ENCODE measurements at places on chromosomes 1 and 21.

DNA sequence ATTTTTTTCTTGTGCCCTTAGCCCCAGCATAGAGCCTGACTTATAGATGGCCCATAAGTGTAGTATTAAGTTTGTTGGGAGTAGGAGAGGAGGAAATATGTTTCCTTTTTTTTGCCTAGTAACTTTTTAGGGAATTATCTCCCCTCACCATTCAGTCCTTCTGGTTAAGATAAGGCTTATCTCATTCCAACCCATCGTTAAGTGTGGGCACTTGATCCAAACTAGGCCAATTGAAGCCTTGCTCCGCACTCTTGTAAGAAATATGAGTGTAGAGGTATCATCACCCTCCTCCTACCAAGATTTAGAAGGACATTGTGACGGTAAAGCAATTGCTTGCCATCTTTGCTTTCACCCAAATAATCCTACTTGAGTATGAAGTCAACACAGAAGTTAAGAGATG is 8.8 kb upstream of the FGGY start:
- DNase-seq = no peak

DNA sequence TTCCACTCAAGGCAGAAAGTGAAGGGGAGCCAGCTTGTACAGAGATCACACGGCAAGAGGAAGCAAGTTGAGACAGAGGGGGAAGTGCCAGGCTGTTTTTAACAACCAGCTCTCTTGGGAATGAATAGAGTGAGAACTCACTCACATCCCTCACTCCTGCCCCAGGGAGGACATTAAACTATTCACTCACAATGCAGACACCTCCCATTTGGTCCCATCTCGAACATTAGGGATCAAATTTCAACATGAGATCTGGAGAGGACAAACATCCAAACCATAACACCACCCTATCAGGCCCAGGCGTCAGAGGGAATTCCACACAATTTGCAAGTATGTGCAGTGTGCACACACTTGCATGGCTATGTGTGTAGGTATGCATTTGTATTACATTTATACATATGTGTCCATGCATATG is 62.7 kb downstream of the DMAP1 start:
- no peak for DNase-seq

DNA sequence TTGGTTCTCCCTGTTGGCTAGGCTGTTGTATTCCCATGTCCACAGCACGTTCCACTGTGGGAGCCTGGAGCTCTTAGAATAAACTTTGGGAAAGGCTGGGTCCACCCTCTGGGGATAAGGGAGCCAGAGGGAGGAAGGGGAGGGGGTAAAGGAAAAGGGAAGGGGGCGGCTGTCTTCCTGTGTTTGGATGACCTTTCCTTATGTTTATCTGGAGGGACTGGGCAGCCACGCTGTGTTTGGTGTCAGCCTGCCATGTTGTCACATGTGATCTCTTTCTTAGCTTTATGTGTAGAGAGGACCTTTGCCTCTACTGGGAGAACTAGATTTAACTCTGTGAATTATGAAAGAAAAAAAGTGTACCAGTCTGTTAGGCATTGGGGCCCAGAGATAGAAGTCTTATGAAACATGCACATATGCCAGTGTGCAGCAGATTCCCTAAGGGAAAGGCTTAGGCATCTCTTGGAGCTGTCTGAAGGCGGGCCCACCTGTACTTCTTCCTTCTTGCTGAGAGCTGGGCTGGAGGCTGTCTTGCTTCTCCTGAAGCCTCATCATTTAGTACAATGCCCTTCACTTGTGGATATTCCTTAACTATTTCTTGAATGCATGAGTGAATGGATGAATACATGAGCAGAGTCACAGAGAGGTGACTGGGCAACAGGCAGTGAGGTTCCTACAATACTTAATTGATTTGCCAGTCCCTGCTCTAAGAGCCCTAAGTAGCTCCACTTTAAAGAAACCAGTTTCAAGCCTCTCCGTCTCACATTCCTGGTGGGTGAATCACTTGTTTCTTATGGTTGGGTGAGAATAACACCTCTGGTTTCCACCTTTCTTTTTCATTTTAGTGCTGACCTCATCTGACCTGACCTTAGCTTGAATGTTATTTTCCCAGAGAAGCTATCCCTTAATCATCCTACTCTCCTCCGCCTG is 62.5 kb upstream of the ARHGAP29 start:
- no peak for DNase-seq

- DNase-seq = no peak
Observed at GRCh38 chr1:228236744-228237143, 28.9 kb downstream of the OBSCN start.

DNA sequence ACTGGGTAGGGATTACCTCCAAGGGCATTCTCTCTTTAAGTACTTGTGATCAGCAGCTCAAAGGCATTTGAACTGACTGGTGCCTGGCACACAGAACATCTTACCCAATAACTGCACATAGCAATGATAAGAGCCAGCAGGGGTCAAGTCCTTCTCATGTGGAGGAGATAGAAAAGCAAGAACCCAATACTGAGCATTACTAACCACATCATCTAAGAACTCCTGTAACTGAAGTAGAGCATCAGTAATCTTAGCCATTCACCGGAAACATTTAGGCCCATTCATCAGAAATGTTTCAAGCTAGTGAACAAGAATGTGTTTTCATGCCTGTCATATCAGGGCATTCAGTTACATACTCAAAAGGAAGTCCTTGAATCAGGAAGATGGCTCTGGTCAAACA is 33.6 kb upstream of the THEM4 start:
- no peak for DNase-seq

- DNase-seq = no peak
Observed at GRCh38 chr1:35935442-35936388, 4.8 kb downstream of the AGO3 start.

GRCh38 chr1:81458186-81458585 is 342.5 kb upstream of the ADGRL2 start:
- DNase-seq = no peak

GRCh38 chr1:203564024-203564423 is 62.6 kb upstream of the ATP2B4 start:
- DNase-seq = no peak

- DNase-seq = no peak
Observed at GRCh38 chr1:151372058-151372934, at the start of gene SELENBP1. TSS of gene SELENBP1 (minus strand) at chr1:151372705. CDS start at chr1:151372641, 64 bp downstream.

GRCh38 chr1:157286646-157287420 is 148.6 kb upstream of the ETV3 start:
- no peak for DNase-seq

GRCh38 chr1:3139451-3139852 is 70.4 kb downstream of the PRDM16 start:
- DNase-seq = no peak

- DNase-seq = no peak
Observed at GRCh38 chr1:49630156-49630555, 393.6 kb downstream of the AGBL4 start.

- peak; percentile 24 for DNase-seq
Observed at GRCh38 chr1:39575191-39576015, 1.2 kb downstream of the PABPC4 start.

GRCh38 chr1:212073490-212073889 is 37.9 kb downstream of the DTL start:
- DNase-seq = no peak

GRCh38 chr1:182337736-182338571 is 53.6 kb downstream of the GLUL start:
- no peak for DNase-seq

DNA sequence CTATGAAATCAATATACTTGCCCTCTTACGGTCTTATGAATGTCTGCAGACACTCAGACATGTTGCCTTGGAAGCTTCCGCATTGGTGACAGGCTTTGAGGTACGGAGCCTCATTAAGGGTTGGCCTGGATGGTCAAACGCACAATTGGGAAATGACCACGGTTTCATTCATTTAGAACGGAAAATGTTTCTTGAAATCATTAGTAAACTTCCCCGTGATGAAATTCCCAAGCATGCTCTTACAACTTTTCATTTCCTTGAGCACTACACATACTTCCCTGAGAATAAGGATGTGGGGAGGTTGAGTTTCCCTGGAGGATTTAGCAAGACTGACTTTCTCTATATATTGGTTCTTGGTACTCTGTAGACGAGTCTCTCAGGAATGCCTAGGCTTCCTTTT is 146.3 kb downstream of the HLX start:
- no peak for DNase-seq

- DNase-seq = no peak
Observed at GRCh38 chr1:206713070-206713469, 28.4 kb downstream of the MAPKAPK2 start.

- peak; percentile 42 for DNase-seq
Observed at GRCh38 chr1:198156111-198156744, 570 bp upstream of the NEK7 start.

DNA sequence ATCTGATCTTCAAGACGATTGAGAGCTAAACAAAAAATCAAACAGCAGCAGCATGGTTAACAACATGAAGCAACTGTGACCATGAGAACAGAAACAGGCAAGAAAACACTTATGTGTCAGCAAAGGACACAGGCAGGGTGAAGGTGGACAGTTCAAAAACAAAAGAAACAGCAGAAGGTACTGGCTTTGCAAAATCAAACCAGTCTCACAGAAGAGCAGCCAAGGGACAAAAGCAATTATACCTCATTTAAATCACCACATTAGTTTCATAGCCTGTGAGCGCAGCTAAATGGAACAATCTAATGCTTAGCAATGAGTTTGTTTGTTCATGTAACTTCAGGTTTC is 59.1 kb downstream of the CAPN2 start:
- no peak for DNase-seq

GRCh38 chr1:1907098-1907736 is 7.8 kb upstream of the CALML6 start:
- no peak for DNase-seq

DNA sequence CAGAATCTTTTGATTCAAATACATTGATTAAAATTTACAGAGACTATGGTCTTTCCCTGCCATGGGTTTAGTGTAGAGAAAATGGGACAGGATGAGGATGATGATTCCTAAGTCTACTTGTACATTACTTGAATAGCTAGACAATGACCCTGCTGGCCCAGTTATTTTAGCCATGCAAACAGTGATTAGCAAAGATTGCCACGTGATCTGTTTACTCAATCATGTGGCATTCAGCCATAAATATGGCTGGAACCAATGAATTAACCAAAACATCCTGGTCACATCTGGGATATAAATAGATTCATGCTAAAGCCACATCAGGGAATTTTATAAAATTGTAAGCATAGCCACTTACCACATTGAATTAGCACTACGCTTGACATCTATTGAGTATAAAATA is 167.3 kb downstream of the PBX1 start:
- DNase-seq = no peak

DNA sequence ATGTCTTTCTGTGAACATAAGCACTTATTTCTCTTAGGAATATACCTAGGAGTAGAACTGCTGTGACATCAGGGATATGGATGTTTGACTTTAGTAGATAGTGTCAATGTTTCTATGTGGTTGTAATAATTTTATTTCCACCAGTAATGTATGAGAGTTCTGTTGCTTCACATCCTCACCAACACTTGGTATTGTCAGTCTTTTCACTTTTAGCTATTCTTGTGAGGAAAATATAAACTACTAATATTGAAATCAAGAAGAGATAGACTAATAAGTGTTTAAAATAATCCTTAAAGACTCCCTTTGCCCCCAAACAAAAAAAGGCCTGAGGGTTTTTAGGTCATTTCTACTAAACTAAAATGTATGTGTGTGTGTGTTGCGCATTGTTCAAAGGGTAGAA is 2.7 kb upstream of the DMAP1 start:
- DNase-seq = no peak

DNA sequence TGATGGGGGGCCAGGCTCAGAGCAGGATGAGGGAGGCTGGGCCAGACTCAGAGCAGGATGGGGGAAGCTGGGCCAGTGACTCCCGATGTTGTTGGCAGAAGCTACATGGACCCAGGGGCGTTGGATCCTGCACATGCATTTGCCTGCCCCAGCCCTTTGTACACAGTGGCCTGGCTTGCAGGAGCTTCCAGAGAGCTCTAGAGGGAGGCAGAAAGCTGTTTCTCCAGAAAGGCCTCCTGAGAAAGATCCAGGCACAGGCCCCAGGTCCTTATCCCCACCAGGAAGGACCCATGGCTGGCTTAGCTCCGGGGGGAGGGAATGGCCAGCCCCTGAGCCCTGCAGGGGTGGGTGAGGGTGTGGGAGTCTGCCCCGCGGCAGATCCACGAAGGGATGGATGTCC is 106.6 kb upstream of the ACTRT2 start:
- DNase-seq = no peak

DNA sequence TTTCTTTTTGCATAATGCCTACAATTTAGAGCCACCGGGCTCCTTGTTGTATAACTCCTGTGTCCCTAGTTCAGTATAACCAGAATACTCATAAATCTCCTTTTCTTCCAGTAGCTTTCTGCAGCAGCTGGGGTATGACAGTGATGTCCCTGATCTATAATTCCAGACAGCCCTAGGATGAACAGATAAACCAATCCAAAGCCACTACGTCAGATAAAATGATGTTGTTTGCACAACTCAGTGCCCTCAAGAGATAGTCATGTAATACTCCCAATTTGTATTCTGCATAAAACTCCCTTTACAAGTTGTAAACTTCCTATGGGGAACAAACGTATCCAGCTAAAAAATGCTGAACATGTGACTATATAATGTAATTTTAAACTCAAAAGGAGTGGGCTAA is 44.7 kb downstream of the ZNF326 start:
- DNase-seq = no peak

- DNase-seq = no peak
Observed at GRCh38 chr1:207745285-207745684, 6.6 kb upstream of the CD46 start.

DNA sequence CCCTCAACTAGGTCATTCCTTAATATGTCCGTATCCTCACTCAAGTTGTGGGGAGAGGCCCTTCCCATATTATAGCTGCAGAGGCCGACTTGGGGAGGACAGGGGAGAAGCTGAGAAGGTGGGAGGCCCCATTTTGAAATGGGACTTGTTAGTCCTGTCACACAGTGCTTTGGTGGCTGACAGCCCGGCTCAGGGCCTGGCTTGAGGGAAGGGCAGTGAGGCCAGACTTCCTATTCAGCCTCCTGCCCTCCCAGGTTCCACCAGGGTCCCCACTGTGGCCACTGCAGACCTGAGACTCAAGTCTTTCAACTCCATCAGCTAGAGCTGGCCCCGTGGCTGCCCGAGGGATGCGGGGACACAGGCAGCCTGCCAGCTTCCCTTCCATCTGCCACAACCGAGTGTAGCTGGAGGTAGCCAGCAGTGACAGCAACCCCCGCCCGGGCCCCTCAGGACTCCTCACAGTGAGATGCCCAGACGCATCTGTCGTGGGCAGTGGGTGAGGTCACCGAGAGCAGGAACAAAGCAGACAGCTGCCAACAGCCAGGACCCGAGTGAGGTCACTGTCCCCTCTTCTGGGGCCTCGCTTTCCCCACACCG is 36.9 kb downstream of the SIM2 start:
- no peak for DNase-seq

GRCh38 chr1:199272628-199273086 is 633.8 kb downstream of the PTPRC start:
- no peak for DNase-seq

- DNase-seq = no peak
Observed at GRCh38 chr1:200890818-200891773, 3.6 kb upstream of the INAVA start.
